ENCODE measurements at places on chromosomes 4 and X.

- DNase-seq = no peak
Measured at GRCh38 chrX:64202808-64203325, 2.6 kb downstream of the AMER1 start.

DNA sequence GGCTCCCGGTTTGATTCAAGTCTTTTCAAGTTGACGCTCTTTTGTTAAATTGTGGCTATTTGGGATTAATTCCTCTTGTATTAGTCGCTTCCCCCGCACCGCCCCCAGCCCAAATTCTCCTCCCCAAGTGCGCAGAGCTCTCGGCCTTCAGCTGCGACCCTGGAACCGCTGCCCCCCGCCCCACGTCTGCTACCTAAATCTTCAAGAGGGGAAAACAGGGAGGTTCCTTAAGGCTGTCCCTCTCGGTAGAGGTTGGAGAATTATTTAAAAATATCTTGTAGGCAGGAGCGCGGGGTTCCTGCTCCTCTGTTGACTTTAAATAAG lies 860 bp upstream of the RPS6KA3 start:
- no peak for DNase-seq

DNA sequence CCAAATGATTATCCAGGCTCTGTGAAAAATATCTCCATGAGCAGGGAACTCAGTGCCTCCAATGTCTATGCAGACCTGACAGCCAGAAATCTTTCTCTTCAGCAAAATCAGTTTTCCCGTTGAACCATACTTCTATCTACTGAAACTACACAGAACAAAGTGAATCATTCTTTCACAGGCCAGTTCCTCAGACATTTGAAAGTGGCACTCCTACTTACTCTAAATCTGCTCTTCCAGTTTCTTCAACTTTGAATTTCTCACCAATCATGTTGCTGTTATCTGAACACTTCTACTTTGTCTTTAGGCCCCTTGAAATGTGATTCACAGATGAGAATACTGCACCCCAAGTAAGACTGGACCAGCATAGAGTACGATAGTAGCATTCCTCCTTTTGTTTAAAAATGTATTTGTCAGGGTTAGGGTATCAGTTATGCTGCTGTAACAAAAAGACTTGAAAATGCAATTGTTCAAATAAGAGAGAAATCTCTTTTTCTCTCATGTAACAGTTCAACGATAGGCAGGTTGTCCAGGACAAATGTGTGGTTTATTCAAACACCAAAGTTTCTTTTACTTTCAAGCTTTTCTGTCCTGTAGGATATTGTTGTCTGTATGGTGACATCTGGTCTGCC lies 210.6 kb upstream of the KLF3 start:
- DNase-seq = no peak

GRCh38 chr4:16224264-16225166 lies 1.8 kb downstream of the TAPT1 start:
- no peak for DNase-seq

DNA sequence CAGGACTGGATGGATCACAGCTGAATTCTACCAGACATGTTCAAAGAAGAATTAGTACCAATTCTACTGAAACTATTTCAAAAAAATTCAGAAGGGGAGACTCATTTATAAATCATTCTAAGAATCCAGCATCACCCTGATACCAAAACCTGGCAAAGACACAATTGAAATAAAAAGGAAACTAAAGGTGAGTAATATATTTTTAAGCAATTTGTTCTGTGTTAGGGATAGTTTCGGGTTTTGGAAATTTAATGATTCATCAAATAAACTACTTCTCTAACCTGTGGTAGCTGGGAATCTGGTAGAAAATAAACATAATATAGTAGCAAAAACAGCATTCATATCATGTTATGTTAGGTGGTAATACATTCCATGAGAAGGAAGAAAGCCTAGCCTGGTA lies 662.2 kb upstream of the BOD1L1 start:
- no peak for DNase-seq

DNA sequence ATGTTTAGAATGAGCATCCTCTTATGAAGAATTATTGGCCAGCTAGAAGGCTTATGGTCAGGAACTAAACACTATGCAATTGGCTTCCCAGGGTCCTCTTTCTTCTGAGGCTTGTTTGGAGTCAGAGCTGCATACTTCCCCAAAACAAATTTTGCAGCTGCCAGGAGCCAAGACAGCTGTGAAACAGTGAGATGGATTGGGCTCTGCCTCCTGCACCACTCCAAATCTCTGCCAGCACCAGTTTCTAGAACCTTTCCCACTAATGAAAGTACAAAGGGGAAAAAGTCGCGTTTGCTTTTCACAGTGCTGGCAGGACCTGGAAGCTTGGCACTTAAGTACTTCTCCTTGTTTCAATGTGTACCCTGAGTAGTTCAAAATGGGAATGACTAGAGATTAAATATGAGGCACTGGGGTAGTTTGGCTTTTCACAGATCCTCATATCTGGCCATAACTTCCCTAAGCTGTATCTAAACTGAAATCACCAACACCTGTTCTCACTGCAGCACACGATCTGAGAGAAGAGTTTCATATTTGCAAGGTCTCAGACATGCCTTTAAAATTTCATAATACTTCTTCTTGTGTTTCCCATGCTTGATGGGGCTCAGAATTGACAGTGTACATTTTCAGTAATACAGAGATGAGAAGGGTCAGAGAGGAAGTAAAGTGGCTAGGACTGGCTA lies 20.7 kb upstream of the AR start:
- no peak for DNase-seq

- DNase-seq = no peak
Measured at GRCh38 chr4:146255874-146256273, 41.5 kb downstream of the REELD1 start.
